ENCODE measurements at places on chromosomes 7 and 10.
A peak's percentile ranks its signal among the peaks of the same experiment; 100 is the strongest.

GRCh38 chr7:25862261-25863004, 289.6 kb upstream of the NFE2L3 start:
- peak; percentile 100 for DNase-seq

DNA sequence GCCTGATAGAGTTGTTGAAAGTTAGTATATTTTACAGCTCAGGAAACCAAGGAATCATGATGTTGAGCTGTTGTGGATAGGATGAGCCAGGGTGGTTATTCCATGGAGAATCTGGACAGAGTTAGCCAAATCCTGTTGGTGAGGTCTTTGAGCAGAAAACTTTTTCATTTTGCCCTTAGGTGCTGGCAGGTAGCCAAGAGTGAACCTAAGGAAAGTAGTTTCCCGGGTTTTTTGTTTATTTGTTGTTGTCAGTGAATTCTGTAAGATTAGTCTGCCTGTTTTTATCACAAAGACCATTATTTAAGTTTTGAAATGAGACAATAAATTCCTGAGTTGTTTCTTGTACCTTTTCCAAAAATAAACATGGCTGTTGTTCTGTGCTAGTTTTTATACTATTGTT, 61.0 kb downstream of the GALNT11 start:
- no peak for DNase-seq

DNA sequence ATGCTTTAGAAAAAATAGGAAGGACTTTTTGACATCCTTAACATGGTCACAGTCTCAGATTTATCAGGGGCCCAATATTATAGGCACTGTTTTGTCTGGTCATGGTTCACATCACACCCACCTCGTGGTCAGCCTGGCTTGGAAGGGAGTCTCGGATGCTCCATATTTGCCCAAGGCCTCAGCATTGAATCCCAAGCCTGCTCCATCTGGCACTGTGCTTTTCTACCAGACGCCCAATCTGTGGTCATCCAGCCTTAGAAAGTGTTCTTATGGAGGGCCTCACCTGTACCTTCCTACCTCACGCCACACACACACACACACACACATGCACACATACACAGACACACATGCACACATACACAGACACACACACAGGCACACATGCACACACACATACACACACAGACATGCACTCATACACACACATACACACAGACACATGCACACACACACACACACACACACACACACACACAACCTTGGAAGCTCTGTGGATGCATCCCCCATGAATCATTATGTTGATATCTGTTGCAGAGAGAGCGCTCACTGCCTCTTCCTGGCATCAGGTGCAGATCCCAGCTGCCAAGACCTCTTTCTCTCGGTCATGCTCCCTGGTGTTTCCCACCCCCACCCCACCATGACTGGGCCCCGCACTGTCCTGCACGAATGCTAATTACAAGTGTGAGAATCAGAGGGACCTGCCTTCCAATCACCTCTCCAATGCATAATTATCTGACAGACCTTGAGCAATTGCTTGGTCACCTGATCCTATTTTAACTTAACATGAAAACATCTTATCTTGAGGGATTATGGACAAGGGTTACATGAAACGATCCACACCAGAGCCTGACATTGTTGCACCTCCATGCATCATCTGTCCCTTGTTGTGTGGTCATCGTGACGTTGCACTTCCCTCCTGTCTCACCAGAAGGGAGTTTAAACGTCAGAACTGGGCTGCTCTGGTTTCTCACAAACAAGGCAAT, 122.7 kb upstream of the TMEM72 start:
- no peak for DNase-seq

GRCh38 chr7:66693331-66693730, 47.2 kb upstream of the RABGEF1 start:
- no peak for DNase-seq

GRCh38 chr7:90512821-90513254, 43.4 kb downstream of the PTTG1IP2 start:
- DNase-seq: no peak

GRCh38 chr7:100573691-100574361, at the start of gene SAP25:
Gene SAP25 (minus strand): TSS chr7:100573900. CDS start chr7:100573742, 158 bp downstream.
- no peak for DNase-seq

- DNase-seq: no peak
Observed at GRCh38 chr7:82816272-82816671, 346.4 kb downstream of the PCLO start.

DNA sequence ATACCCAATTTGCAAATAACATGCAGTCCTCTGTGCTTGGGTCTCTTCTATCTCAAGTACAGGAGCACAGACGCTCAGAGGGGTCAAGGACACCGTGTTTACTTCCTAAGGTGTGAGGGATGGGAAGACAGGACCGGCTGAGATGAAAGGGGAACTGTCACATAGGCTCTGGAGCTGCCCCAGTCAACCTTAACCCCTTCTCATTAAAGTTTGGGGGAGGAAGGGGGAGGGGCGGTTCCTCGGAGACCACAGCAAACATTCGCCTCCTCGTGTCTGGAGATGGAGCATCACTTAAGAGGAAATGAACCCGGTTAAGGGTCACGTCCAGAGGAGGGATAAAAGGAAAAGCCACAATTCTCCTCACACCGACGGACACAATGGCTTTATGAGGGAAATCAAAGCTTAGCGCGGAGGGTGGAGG, 1.1 kb downstream of the SH3PXD2A start:
- DNase-seq: no peak

DNA sequence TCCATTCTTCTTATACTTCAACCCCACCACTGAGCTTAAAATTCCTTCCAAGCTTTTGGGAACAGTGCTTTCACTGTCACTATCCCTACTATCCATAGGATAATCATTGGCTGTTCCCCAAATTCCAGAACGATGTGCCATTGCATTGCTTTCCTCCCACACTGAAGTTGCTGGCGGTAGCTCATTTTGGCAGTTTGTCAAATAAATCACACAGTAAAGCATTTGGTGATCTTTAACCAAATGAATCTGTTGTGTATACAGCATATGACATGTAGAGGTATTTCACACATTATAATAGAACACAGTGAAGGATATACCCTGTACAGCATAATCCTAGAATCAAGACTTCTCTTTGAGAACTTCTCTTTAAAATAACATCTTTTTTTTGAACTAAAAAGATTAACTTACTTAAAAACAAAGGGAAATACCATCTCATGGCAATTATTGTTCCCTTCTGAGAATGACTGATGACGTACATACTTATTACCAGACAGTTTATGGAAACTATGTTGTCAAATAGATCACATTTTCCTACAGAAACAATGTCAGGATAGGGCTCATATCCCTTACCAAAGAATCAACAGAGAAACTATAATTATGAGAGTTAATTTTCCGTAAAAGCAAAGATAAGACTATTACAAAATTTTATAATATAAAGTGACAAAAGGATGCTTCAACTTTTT, 93.6 kb downstream of the CTNNA3 start:
- peak; percentile 78 for DNase-seq

DNA sequence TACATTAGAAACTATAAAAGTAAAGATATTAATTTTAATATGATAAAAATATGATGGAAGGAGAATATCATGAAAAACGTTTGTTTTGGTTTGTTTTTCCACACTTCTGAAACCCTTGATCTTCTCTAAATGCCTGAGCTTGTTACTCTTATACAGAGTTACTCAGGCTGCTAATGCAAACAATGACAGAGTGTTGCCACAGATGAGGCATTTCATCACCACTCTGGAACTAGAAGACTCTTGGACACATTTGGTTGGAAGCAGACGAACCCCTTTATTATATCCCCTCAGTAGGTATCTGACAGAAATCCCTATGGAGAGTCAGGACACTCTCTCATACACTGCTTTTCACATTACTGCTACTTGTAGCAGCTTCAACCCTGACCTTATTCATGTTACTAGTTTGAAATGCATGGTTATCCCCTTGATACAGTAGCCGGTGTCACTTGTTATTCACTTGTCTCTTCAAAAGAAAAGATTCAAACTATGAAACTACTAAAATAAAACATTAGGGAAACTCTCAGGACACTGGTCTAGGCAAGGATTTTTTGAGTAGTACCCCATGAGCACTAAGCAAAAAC, 66.9 kb downstream of the SEMA3C start:
- DNase-seq: peak; percentile 44

DNA sequence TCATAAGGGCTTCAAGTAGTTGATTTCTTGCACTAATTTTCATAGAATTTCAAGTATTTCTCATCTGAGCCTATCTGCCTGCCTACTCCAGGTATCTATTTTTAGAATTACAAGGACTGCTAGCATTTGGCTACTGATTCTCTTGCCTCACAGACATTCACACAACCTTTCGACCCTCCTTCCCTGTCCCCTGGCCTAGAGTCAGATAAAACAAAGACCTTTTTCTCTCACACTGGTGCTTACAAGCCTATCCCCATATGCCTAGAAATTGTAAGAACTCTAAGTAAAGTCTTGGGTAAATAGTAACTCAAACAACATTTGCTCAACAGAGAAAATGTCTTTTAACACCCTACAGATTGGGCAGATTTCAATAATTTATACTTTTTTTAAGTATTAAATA, 6.3 kb downstream of the GPAM start:
- no peak for DNase-seq

DNA sequence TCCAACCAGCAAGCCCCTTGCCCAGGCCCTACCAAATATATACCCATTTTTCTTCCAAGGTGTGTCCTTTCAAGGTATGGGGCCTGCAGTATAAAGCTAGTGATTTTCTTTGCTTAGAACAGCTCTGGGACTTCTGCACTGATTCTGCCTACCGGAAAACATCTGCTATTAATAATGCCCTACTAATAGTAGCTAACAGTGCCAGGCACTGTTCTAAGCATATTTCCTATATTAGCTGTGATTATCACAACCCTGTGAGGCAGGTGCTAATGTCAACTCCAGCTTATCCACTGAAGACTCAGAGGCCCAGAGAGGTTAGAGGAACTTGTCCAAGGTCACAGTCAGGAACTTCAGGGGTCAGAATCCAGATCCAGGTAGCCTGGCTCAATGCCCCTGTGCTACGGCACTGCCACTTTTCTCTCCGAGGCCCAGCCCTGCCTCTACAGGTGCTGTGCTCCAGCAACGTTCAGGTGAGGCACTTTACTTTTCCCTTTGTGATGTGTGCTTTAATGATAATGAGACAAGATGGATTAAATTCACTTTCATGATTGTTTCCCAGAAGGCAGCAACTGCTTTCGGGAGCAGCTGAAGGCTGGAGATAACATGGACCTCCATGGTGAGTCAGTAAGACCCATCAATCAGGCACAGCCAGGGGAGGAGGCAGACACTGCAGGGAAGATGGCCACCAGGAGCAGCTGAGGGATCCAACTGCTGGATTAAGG, 26.7 kb downstream of the TAS2R41 start:
- no peak for DNase-seq

DNA sequence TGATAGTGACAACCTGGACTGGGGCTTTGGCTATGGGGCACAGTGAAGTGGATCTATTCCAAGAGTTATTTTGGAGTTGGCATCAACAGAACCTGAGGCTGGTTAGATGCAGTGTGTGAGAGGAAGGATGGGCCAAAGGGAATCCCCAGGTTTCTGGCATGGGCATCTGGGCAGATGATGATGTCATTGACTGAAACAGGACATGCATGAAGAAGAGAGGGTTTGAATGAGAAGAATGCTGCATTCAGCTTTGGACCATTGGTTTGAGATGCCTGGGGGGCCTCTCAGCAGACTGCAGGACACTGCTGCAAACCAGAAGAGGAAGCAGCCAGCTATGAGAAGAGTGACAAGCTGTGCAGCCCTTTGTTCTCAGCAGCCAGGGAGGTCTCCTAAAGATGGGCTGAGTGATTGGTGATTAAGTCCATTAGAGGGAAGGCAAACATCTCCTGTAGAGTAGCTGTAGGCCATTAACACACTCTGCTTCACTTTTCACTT, 23.1 kb upstream of the PIK3CG start:
- no peak for DNase-seq

DNA sequence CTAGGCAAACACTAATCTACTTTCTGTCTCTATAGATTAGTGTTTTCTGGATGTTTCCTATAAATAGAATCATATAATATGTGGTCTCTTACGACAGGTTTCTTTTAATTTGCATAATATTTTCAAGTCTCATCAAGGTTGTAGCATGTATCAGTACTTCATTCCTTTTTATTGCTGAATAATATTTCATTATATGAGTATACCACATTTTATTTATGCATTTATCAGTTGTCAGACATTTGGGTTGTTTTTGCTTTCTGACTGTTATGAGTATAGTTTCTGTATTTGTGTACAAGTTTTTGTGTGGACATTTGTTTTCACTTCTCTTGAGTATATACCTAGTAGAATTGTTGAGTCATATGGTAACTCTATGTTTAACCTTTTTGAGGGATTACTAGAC, 48.2 kb downstream of the SHOC2 start:
- DNase-seq: no peak

DNA sequence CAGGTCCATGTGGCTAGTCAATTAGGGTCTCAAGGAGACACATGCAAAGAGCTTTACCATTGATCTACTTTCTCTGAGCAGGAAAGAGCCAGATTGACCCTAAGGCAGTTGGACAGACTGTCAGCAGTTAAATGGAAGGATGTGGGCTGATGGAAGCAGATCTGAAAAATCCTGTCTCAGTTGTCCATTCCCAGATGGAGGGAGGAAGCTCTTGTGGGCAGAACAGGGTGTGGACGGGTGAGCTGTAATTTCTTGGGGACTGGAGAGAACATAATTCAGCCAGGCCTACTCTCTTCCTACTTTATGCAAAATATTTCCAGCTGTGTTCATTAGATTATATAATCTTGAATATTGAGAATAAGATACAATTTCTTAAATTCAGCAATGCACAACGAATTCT, 163.6 kb downstream of the GNAT3 start:
- DNase-seq: no peak

GRCh38 chr7:90119178-90119971, 34.9 kb upstream of the STEAP1 start:
- DNase-seq: no peak

GRCh38 chr7:41316410-41316809, 386.5 kb downstream of the INHBA start:
- DNase-seq: no peak

DNA sequence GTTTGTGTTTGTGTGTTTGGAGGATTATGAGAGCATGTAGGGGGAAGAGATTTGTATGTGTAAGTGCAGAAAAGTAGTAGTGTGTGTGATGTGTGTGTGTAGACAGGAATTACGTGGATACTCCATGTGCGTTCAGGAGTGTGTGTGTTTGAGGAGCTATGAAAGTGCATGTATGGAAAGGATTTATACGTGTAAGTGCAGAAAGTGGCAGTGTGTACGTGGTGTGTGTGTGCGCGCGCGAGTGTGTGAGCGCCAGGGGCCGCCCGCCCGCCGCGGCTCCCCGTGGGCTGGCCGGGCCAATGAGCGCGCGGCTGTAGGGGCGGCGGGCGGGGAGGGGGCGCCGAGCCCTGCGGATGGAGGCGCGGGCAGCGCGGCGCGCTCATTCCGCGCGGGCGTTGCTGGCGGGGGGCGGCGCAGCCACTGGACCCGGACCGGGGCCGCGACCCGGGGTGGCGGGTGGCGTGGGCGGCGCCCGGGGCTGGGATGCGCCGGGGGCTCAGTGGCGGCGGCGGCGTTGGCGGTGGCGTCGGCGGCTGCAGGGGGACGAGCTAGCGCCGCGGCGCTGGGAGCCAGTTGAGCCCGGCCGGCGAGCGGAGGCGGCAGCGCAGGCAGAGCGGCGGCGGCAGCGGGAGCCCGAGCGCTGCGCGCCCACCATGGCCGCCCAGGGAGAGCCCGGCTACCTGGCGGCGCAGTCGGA, at the start of gene BICC1:
BICC1 (plus strand) TSS at position 382 of the 697 bp plus-strand sequence; CDS start at position 654, 272 bp downstream.
- DNase-seq: no peak

All from AG04450 (cell line).